ENCODE measurements at places on chromosomes 12 and 14. TPM values are rescaled to one million over a fixed set of nuclear protein-coding genes. Genes with fewer than 3 reads are reported as not detected.

CD163L1 gene
- total RNA-seq = 0.22 TPM

DNA sequence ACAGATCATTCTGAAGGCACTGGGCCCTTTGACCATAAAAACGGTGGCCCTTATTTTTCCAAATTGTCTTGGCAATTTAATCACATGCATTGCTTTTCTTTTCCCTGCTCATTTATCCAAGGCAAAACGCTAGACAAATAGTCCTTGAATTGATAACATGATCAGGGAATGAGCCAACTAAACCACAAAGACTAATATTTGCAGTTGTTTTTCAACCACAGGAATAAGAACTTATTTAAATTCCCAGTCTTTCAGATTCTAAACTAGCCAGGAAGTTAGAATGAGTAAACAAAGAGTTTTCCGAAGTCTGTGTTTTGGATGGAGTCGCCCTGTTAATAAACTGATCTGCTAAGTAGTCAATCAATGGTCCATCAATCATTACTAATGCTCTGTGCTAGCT lies 14.9 kb downstream of the TBX5 start:
- peaks cover 37% of the 10 kb centered on the region for H3K27me3 ChIP-seq
- no peak overlapping the region for H3K4me3 ChIP-seq
- H3K36me3 ChIP-seq = no peaks in the 10 kb centered on the region
- H3K4me1 ChIP-seq = peaks cover 11% of the 10 kb centered on the region

DNA sequence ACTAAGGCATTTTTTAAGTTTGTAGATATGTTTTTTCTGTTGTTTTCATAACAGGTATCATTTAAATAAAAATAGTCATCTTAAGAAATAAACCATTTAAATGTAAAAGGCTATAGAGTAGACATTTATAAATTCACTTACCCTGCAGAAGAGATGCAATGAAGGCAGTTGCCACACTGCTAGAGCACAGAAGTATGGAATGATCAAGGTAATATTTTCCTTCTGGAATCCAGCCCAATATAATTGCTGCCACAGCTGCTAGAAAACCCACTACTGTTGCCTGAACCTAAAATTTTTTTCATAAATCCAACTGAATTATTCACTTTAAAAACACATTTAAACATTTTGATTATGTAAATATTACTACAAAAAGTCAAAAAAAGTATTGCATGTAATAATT lies 69.2 kb downstream of the SLC41A2 start:
- H3K4me3 ChIP-seq = no peak overlapping the region
- no peak overlapping the region for H3K27ac ChIP-seq
- no peak for DNase-seq
- no peaks in the 10 kb centered on the region for H3K27me3 ChIP-seq

GRCh38 chr14:70052990-70053389 lies 135.8 kb downstream of the SLC8A3 start:
- DNase-seq = peak; percentile 72
- no peak overlapping the region for H3K27ac ChIP-seq
- H3K36me3 ChIP-seq = no peaks in the 10 kb centered on the region
- no peak overlapping the region for H3K4me3 ChIP-seq
- H3K4me1 ChIP-seq = no peaks in the 10 kb centered on the region
- H3K27me3 ChIP-seq = no peaks in the 10 kb centered on the region

- no peak overlapping the region for H3K4me3 ChIP-seq
- H3K27me3 ChIP-seq = no peaks in the 10 kb centered on the region
- H3K4me1 ChIP-seq = peaks cover 3% of the 10 kb centered on the region
- H3K27ac ChIP-seq = peak overlapping the region; percentile 37
- no peaks in the 10 kb centered on the region for H3K36me3 ChIP-seq
Observed at GRCh38 chr14:24941719-24942118, 108.2 kb downstream of the STXBP6 start.

GRCh38 chr14:32507029-32507984 lies 178.2 kb downstream of the AKAP6 start:
- no peaks in the 10 kb centered on the region for H3K4me1 ChIP-seq
- no peaks in the 10 kb centered on the region for H3K27me3 ChIP-seq

DNA sequence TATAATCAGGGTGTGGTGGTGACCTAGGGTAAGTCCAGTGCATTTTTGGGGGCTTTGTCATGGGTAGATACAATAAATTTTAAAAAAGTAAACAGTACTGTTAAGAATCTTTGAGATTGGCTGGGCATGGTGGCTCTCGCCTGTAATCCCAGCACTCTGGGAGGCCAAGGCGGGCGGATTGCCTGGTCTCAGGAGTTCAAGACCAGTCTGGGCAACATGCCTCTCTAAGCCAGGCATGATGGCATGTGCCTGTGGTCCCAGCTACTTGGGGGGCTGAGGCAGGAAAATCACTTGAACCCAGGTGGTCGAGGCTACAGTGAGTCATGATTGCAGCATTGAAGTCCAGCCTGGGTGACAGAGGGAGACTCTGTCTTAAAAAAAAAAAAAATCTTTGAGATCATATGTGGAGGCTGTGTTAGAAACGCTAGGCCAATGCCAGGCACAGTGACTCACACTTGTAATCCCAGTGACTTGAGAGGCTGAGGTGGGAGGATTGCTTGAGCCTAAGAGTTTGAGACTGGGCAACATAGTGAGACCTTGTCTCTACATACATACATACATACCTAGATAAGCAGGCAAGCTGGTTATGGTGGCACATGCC lies 67.7 kb downstream of the PRKCH start:
- DNase-seq = no peak
- H3K27me3 ChIP-seq = no peaks in the 10 kb centered on the region
- no peak overlapping the region for H3K4me3 ChIP-seq

Data from H1 (cell line).